ENCODE measurements at places on chromosomes 4 and X. TPM values are rescaled to one million over a fixed set of nuclear protein-coding genes. Genes with fewer than 3 reads are reported as not detected.

Gene IL3RA
- 15.2 TPM for polyA plus RNA-seq

Gene FHDC1
- 0.29 TPM for polyA plus RNA-seq

Gene TENM3
- 0.73 TPM for polyA plus RNA-seq

Gene PARM1
- polyA plus RNA-seq: 24.3 TPM

Gene CXCL11
- polyA plus RNA-seq: 0.07 TPM

Gene GLRA2
- polyA plus RNA-seq: not detected

Gene PGAM4
- polyA plus RNA-seq: not detected

Gene KLHL4
- polyA plus RNA-seq: 0.15 TPM

Gene FGA
- 0.01 TPM for polyA plus RNA-seq

Gene UGT2A2
- polyA plus RNA-seq: not detected

Gene OPRPN
- polyA plus RNA-seq: not detected

Gene DGAT2L6
- not detected for polyA plus RNA-seq

Gene CETN2
- polyA plus RNA-seq: 35.7 TPM

Gene CXCL10
- polyA plus RNA-seq: 0.14 TPM

Gene RBM47
- polyA plus RNA-seq: 0.41 TPM

Gene MAGEA2B
- not detected for polyA plus RNA-seq

Gene APLN
- polyA plus RNA-seq: 2.7 TPM

Gene PDE5A
- 4.3 TPM for polyA plus RNA-seq

Gene CD40LG
- not detected for polyA plus RNA-seq

Gene FAM9B
- polyA plus RNA-seq: not detected

Gene GAB1
- polyA plus RNA-seq: 7.8 TPM

Gene CYP2U1
- 3.2 TPM for polyA plus RNA-seq

Gene HEPH
- polyA plus RNA-seq: 3.8 TPM

Gene ADD1
- 163 TPM for polyA plus RNA-seq

Gene CT47B1
- polyA plus RNA-seq: not detected

Gene SMIM31
- not detected for polyA plus RNA-seq

Gene CENPVL2
- not detected for polyA plus RNA-seq

Gene TTC29
- polyA plus RNA-seq: not detected

Gene TMEM33
- 4.7 TPM for polyA plus RNA-seq

Gene HUWE1
- 52.0 TPM for polyA plus RNA-seq

Gene LEF1
- 0.22 TPM for polyA plus RNA-seq

Gene ADH1C
- polyA plus RNA-seq: 1.6 TPM

Gene MEPE
- not detected for polyA plus RNA-seq

Gene MAGEA10
- not detected for polyA plus RNA-seq

Gene GPAT3
- 24.2 TPM for polyA plus RNA-seq

Gene HSD17B13
- polyA plus RNA-seq: 0.10 TPM

Measured in heart right ventricle (tissue), 16 donors.